NCI-H524 treated with DMSO at 0.1 percent for 48 hours (cell line): ENCODE measurements at places on chromosomes 1 and 21.
A peak's percentile ranks its signal among the peaks of the same experiment; 100 is the strongest.

GRCh38 chr1:230611878-230612235 lies 30.4 kb upstream of the COG2 start:
- no peak for DNase-seq

DNA sequence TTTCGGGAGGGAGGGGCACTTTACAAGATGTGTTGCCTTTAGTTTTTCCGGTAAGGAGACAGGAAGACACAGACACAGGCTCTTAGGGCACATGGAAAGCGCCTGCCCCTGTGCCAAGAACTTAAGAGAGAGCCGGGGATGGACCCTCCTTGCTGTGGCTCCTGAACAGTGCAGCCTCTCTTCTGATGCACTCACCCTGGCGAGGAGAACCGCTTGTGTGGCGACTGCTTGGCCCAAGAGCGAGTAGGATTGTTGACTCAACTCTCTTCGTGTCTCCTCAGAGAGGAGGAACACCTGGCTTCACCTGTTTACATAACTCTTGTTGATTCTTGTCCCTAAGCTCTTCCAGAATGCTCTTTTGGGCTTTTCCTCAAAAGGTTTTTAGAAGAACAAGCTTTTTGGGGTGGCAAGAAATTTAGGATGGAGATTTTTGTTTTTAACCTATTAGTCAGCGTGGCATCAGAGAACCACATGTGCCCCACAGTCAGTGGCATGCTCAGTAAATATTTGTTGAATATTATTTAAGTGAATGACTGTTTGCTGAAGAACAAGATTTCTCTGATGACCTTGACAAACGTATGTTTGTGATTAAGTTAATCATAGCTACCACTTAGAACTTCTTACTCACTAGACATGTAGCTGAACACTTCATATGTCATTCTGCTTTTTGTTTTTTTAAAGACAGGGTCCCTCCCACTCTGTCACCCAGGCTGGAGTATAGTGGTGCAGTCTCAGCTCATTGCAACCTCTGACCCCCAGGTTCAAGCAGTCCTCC lies 60.6 kb downstream of the NFIA start:
- no peak for DNase-seq

DNA sequence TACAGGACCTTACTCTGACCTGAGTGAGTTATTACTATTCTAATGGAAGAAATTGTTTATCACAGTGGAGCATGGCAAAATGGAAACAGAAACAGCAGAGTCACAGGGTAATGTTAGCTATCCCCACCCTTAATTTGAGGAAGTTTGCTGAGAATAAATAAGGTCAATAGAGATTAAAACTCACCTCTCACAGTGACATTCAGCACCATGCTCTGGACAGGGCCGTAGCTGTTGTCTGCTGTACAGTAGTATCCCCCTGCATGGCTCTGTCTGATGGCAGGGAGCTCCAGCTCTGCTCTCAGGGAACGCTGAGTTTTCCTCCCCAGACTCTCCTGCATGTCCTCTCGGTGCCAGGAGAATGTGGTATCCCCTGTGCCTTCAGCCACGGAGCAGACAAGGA lies 11.9 kb downstream of the FCRL4 start:
- DNase-seq = no peak

DNA sequence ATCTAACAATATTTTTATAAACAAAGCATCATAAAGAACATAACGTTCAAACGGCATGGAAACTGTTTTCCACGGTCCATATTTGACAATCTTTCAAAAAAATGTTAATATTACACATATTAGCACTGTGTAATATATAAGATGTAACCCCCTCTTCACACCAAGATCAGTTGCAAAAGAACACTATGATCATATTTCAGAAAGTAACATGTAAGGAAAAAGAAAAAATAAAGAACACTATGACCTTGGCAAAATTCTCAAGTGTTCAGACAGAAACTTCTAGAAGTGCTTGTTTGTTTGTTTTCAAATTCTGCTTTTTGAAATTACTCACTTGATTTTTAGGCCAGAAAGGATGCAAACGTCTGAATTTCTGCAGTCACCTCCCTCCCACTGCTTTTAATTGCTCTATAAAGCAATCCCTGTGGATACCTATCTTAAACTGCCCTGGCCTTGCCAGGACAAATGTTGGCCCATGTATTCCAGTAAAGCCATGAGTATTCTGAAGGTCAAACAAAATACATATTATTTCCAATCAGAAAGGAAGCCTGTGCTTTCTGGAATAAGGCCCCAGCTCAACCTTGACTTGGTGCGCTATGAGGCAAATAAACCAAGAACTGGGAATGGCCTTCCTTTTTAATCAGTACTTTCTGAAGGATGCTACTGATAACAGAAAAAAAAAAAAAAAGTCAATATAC lies 68.6 kb downstream of the TGFBR3 start:
- no peak for DNase-seq

DNA sequence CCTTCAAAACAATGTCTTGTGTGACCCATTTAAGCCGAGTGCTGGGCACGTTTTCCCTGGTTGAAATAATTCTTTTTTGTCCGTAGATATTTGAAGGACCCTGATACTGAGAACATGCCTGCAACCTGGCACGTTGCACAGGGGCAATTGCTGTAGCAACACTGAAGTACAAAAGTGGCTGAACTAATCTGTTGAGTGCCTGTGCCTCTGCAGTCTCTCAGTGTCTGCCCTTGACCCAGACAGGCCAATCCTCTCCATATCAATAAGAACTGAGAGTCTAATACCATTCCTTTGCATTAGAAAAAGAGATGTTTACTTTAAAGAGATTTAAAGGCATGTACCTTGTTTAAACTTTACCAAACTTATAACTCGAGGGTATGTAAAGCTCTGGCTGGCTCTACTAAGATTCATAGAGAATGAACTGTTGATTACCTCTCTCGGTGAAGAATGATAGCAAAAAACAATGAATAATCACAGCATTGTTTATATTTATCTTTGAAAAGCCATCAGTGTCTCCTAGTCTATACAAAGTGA lies 2.4 kb downstream of the GREM2 start:
- no peak for DNase-seq

DNA sequence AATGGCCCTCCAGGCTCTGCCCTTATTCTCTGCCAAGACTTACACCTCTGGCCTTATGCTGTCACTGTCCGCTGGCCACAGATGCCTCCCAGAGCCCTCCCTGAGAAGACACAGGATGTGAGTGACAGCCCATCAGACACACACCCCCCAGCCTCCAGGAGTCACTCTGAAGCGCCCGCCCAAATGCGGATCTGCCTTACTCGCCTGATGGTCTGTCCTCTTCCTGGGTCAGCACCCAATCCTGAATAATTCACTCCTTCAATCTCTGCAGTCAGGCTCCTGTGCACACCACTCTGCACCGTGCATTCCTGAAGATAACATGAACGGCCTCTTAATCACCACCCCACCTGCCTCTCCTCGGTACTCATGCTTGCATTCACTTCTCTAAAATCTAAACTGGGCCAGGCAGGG lies 14.7 kb downstream of the CLSTN1 start:
- no peak for DNase-seq

DNA sequence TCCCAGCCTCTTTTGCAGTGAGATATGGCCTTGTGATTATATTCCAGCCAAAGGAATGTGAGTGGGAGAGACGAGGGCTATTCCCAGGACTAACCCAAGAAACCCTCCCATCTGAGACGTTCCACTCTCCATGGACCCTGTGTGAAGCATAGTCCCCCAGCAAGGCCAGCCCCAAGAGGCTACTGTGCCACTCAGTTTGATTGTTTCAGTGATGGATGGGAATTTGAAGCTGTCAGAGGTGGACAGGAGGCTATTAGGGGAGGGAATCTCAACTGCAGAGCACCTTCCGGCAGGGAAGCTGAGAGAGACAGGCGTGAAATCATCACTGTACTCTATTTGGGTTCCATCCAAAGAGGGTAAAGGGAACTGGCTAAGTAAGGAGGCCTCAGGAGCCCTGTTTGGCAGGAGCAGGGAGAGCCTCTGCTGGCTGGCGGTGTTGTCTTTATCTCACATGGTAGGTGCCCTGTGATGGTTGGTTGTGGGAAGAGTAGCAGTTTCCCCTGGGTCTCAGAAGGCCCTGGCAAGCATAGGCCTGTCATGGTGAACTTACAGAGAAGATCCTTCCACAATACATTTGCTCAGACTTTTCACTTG lies 3.4 kb upstream of the TEX35 start:
- no peak for DNase-seq

DNA sequence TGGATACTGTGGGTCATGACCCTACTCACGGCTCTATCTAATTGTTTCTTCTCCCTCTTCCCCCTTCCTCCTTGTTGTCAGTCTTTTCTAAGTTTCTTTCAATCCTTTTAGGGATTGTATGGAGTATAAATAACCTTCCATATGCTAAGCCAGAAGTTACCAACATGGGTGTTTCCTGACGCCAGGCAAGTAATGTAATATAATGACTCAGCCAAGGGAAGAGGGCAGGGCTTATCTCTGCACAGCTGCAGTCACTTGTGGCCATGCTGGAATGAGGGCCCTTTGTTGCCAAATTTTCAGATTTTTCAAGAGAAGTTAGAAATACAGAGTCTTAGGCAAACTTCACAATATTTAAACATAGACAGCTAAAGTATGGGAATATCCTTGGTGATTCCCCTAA lies 194.6 kb downstream of the ST6GALNAC3 start:
- peak; percentile 5 for DNase-seq

DNA sequence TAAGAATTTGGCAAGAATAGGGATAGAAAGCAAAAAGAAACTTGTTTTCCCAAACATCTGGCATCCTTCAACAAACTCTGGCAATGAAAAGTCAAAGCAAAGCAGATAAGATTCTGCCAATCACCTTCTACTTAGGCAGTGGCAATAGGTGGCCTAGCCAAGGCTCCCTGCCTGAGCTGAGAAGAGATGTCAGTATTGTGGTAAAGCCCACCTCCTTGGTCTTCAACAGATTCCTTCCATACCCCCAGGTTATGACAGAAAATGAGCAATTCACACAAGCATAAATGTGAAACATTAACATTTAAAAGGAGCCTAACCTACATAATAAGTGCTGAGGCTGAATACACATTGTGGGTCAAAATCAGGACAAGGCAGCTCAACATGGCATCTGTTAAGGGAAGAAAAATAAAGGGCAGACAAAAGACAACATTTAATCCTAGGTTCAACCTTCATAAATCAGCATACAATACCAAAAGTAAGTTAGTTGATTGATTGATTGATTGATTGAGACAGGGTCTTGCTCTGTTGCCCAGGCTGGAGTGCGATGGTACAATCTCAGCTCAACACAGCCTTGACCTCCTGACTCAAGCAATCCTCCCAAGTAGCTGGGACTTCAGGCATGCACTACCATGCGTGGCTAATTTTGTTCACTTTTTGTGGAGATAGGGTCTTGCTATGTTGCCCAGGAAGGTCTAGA lies 123.1 kb downstream of the AKT3 start:
- no peak for DNase-seq
